ENCODE measurements at places on chromosomes 12 and 14. TPM values are rescaled to one million over a fixed set of nuclear protein-coding genes. Genes with fewer than 3 reads are reported as not detected.

Gene KRT77
- not detected for total RNA-seq

Gene ZDHHC22
- not detected for total RNA-seq

Gene GLS2
- total RNA-seq: not detected

GRCh38 chr12:93006471-93007208 lies 77.5 kb upstream of the EEA1 start:
- no peak for DNase-seq

- DNase-seq: no peak
These were observed 244.8 kb downstream of the DACT1 start for GRCh38 chr14:58882577-58883018.

DNA sequence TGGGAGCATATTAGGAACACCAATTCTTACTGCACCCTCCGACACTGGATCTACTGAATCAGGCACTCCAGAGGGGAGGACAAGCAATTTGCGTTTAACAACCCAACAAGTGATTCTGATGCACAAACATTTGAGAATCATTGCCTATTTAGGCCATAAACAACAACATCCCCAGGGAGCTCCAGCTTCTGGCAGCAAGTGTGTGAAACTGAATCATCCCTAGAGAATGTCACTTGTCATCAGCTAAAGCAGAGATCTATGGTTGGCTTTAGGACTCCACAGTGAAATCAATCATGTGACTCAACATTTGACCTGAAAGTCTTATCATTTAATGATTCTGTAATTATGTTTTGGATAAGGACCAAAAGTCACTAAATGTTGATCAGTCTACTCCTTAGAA lies 505.0 kb upstream of the FLRT2 start:
- DNase-seq: peak; percentile 41

DNA sequence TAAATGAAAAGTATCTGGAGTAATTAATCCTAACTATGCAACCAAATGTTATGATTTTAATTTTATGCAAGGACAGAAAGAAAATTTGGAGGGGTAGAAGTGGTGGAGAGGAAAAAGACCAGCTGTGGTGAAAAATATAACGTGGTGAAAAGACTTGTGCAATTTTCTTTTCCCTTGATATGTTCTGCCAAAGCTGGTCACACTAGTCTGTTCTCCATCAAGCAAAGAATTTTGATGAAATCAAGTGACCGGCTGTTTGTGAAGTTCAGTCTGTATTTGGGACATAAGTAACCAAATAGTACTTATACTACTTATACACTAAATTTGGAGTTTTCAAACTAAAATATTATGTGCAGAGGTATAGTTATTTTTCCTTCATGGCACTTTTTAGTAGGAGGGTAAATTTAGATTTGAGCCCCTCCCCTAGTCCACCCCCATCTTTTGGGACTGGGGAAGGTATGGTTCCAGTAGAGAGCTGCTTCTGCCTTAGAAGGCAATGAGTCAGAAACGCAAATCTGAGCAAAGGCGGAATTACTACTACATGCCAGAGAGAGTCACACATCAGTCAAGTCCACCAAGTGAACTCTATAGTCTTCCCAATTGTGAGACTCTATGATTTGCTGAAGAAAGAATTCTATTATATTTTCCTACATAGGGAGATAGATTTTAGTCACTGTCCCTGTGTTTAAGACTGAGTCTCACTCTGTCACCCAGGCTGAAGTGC lies 229.7 kb downstream of the SLC25A21 start:
- no peak for DNase-seq

GRCh38 chr12:105887131-105887530 lies 251.6 kb downstream of the NUAK1 start:
- no peak for DNase-seq

DNA sequence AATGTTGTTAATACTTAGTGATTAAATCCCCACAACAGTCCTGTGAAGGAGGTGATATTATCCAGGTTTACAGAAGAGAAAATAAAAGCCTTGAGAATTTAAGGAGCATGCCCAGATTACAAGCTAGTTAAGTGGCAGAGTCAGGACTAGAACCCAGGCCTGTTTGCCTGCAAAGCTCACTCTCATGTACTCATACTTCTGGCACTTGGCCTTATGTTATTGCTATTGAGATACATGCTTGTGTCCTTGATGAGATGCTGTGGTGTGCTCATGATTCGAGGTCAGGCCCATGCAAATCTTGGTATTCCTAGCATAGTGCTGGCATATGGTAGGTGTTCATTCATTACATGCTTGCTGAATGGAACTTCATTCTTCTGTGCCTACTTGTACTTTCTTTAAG lies 7.6 kb upstream of the EID3 start:
- DNase-seq: no peak

GRCh38 chr12:55925870-55926737 lies 1.6 kb downstream of the PYM1 start:
- no peak for DNase-seq

DNA sequence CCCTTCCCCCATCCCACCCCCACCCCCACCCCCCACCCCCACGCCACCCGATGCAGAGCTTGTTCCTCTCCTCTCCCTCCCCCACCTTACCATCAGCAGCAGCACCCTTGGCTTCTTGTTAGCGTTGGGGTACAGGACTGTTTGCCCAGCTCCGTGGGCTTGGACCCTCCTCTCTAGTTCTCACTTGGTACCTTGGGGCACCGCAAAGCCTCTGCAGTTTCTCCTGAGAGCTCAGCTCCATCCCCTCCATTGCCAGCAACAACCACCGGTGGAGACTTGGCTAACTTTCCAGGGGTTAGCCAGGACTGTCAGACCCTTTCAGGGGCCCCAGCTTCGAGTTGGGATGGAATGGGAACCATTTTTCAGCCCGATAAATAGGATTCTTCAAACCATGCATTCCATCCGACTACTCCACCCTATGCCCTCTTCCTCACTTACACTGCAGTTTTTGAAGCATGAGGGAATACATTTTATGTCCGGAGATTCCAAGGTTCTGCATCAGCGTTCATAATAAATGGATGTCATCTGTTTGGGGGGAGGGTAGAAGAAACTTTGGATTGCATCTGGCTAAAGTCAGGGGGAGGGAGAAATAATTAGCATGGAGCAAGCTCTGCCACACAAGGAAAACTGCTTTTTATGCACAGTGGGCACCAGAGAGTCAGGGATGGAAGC lies 1.1 kb downstream of the SCN8A start:
- DNase-seq: no peak

- peak; percentile 7 for DNase-seq
These were observed 128.0 kb downstream of the KCNA5 start for GRCh38 chr12:5171701-5172100.

DNA sequence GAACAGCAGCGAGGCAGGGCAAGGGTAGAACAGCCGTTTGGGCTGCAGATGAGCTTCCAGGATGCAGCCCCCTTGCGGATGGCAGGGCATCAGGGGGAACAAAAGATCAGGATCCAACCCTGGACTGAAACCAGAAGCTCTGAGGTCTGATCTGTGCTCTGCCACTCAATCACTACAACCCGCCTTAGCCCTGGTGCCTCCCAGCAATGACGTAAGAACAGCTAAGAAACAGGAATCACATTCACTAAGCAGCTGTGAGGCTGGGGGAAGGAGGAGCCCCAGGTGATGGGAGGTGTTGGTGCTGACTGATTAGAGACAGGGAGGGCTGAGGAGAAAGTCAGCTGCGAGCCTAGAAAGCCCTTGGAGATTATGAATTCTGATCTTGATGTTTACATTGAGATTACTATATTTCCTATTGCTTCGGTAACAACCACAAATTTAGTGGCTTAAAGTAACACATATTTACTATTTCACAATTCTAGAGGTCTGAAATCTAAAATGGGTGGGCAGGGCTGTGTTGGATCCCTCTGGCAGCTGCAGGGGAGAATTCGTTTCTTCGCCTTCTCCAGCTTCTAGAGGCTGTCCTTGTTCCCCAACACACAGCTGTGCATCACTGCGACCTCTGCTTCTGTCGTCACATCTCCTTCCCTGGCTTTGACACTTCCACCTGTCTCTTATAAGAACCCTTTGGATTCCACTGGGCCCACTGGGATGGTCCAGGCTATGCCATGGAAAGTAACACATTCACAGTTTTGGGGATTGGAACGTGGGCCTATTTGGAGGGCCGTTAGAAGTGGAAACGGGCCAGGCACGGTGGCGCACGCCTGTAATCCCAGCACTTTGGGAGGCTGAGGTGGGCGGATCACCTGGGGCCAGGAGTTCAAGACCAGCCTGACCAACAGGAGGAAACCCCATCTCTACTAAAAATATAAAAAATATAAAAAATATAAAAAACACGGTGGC lies 6.1 kb upstream of the CD9 start:
- DNase-seq: no peak

DNA sequence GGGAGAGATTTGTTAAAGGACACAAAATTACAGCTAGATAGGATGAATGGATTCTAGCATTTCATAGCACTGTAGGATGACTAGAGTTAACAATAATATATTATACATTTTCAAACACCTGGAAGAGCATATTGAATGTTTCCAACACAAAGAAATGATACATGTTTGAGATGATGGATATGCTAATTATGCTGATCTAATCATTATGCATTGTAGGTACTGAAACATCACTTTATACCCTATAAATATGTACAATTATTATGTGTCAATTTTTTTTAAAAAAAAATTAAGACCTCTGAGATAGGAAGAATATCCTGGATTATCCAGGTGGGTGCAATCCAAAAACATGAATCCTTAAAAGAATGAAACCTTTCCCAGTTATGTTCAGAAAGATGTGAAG lies 100.3 kb upstream of the CPNE8 start:
- no peak for DNase-seq

DNA sequence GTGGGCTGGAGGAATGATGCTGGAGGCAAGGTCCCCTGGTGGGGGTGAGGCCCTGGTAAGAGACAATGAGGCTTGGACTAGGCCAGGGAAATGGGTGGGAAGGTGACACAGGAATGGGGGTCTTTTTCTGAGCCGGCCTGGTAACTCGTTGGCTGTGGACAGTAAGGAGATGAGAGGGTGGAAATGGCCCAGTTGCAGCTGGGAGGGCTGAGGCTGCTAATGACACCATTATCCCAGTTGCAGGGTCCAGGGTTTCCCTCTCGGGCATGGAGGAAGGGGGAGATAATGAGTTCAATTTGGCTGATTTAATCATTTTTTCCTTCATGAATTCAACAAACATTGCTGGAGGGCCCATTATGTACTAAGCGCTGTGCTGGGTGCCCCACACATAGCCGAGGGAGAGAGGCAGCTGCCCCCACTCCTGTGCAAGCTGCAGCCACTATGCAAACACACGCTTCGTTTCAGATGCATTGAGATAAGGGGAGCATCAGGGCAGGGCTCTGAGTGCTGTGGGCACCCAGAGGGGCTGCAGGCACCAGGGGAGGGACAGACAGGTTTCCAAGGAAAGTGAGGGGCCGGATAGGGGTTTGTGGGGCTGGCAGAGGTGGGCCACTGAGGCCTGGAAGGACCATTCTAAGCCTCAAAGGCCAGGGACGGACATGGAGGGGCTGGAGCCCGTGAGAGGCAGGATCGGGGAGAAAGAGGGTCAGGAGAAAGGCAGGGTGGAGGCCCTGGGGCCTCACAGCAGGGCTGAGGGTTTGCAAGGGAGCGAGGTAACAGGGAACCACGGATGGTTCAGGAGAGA lies 43.2 kb upstream of the MEG3 start:
- no peak for DNase-seq

DNA sequence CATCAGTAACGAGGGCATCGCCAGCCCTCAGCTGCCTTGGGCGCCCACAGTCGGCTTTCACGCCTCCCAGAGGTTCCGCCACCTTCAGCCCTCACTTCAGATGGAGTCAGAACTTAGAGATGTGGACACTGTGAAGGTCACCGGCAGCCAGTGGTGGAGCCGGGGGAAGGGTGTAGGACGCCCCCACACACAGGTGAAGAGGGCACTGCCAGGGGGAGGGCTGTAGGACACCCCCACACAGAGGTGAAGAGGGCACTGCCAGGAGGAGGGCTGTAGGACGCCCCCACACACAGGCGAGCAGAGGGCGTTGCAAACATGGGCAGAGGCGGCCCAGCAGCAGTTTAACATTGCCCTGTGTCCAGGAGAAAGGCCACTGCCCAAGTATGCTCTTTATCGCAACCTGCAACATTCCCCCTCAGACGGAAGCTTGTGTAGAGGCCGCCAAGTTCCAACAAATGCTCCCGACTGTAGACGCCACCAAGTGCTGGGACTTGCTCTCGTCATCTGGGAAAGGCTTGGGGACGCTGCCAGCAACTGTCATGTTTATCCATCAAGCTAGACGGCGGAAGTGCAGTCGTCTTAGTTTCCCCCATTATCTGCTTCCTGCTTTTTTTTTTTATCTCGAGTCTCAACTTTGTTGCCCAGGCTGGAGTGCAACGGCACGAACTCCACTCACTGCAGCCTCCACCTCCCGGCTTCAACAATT lies 4.9 kb upstream of the ANKLE2 start:
- DNase-seq: no peak
